ENCODE measurements at places on chromosomes 2 and 18.

GRCh38 chr2:218036371-218036770 lies 32.7 kb upstream of the RUFY4 start:
- DNase-seq, result no peak

GRCh38 chr2:109284826-109285225 lies 155.8 kb downstream of the SH3RF3 start:
- no peak for DNase-seq

GRCh38 chr2:104685591-104685990 lies 168.3 kb upstream of the POU3F3 start:
- DNase-seq, result no peak

- no peak for DNase-seq
Measured at GRCh38 chr2:148814860-148815419, 60.1 kb upstream of the KIF5C start.

- DNase-seq, result no peak
Measured at GRCh38 chr2:174332217-174332963, 2.4 kb upstream of the SP9 start.

GRCh38 chr18:28485918-28486317 lies 309.0 kb upstream of the CDH2 start:
- no peak for DNase-seq

DNA sequence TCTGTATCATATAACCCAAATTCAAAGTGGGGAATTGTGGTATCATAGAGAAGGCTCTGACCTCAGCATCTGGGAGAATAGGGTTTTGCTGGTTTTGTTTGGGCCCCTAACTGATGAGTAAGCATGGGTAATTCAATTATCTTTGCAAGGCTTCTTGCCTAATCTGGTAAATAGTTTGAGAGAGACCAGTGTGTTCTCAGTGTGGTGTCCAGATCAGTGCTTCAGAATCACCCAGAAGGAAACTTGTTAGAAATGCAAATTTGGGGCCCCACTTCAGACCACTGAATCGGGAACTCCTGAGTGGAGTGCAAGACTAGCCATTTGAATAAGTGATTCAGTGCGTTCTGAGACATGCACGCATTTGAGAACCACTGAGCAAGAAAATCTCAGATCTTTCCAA lies 282.7 kb downstream of the EPHA4 start:
- no peak for DNase-seq

DNA sequence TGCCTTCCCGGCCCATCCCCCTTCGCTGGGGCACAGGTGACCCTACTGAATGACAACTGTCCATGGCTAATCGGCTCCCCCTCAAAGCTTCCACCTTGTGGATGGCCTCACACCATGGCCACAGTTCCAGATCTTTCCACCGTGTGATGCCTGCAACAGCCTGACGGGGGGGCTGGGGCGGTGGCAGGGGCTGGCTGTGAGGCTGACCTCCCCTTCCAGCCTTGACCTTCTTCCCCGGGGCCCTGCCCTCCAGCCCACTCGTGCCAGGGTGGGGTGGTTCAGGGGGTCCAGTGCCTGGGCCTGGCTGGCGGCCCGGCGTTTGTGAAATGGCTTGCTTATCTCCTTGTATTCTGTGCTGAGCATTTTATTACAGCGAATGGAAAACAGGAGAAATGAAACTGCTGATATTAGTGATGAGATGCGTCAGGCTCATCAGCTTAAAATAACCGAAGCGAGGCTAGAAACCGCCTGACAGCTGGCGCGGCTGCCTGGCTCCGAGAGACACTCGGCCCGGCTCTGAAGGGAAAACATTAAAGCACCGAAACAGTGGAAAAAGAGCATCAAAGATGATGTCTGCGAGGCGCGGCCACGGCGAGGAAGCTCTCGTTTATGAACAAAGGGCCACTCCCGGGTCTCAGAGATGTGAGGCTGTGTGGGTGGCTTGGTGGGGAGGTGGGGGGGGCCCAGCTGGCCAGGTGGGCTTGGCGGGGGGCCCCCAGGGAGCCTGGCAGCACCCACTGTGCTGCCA lies 916 bp upstream of the PDCD1 start:
- peak; percentile 48 for DNase-seq

GRCh38 chr2:164794016-164794415 lies 47.6 kb downstream of the COBLL1 start:
- no peak for DNase-seq

GRCh38 chr2:98253461-98254070 lies 92.7 kb upstream of the CNGA3 start:
- no peak for DNase-seq

- no peak for DNase-seq
Measured at GRCh38 chr18:54223568-54224241, 764 bp downstream of the MBD2 start.

GRCh38 chr2:141508806-141509595 lies 621.8 kb downstream of the LRP1B start:
- DNase-seq, result no peak

GRCh38 chr2:133586978-133587377 lies 18.7 kb upstream of the NCKAP5 start:
- no peak for DNase-seq

- DNase-seq, result no peak
Measured at GRCh38 chr2:233832869-233833311, 21.4 kb downstream of the HJURP start.

GRCh38 chr18:33729556-33729955 lies 151.5 kb downstream of the ASXL3 start:
- no peak for DNase-seq

GRCh38 chr2:230968921-230969658 lies 26.8 kb upstream of the SPATA3 start:
- no peak for DNase-seq

- DNase-seq, result no peak
Measured at GRCh38 chr2:173806761-173807160, 158.4 kb downstream of the SP3 start.

All from stimulated activated CD8-positive, alpha-beta memory T cell treated with anti-CD3 and anti-CD28 coated beads, Interleukin-7, amount 100 ng/mL, for 48 hours (primary cell).